ENCODE measurements at places on chromosomes 2 and 18. TPM values are rescaled to one million over a fixed set of nuclear protein-coding genes. Genes with fewer than 3 reads are reported as not detected.

DNA sequence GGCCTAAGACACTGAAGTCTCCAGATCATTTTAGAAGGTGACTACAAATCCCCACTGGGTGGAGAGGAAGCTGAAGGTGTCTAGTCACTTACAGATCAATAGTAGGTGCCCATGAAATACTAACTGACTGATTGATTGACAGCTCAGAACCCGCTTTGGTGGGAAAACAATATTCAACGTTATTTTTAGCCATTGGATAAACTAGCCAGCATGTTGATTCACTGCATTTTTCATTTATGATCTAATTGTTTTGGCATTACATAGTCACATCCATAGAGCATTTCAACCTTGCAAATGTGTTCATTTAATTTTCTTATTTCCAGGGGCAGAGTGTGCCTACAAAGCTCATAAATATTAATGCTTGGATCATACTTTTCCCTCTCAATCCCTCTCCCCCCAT is 162.3 kb downstream of the MREG start:
- no peak overlapping the region for H3K4me3 ChIP-seq
- DNase-seq = no peak
- no peak overlapping the region for H3K27ac ChIP-seq
- H3K36me3 ChIP-seq = peaks cover 3% of the 10 kb centered on the region
- H3K27me3 ChIP-seq = peaks cover 3% of the 10 kb centered on the region

DNA sequence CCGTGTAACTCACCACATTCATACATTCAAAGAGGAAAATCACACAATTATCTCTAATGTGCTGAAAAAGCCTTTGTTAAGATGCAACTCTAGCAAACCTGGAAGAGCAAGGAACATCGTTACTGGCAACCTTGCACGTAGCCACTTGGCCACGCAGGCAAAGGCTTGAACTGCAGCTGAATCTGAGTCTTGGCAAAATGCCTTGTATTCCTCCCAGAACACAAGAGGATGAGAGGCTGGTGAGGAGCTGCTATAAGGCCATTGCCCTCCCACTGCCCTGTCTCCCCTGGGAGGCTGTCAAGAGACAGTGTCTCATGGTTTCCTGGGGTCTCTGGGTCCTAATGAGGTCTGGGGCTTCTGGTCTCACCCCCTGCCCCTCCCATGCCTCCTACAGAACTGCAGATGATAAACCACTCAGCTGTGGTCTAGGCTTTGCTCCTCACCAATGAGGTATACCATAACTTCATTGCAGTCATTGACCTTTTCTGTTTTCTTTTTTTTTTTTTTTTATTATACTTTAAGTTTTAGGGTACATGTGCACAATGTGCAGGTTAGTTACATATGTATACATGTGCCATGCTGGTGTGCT is 141.4 kb downstream of the SPP2 start:
- H3K36me3 ChIP-seq = no peaks in the 10 kb centered on the region
- no peak overlapping the region for H3K27ac ChIP-seq
- H3K27me3 ChIP-seq = no peaks in the 10 kb centered on the region
- no peak for DNase-seq
- H3K4me3 ChIP-seq = no peak overlapping the region

- no peaks in the 10 kb centered on the region for H3K36me3 ChIP-seq
- H3K27me3 ChIP-seq = no peaks in the 10 kb centered on the region
- no peak for DNase-seq
- no peaks in the 10 kb centered on the region for H3K4me1 ChIP-seq
These were observed 714.7 kb downstream of the EPHA4 start for GRCh38 chr2:220857368-220857767.

DNA sequence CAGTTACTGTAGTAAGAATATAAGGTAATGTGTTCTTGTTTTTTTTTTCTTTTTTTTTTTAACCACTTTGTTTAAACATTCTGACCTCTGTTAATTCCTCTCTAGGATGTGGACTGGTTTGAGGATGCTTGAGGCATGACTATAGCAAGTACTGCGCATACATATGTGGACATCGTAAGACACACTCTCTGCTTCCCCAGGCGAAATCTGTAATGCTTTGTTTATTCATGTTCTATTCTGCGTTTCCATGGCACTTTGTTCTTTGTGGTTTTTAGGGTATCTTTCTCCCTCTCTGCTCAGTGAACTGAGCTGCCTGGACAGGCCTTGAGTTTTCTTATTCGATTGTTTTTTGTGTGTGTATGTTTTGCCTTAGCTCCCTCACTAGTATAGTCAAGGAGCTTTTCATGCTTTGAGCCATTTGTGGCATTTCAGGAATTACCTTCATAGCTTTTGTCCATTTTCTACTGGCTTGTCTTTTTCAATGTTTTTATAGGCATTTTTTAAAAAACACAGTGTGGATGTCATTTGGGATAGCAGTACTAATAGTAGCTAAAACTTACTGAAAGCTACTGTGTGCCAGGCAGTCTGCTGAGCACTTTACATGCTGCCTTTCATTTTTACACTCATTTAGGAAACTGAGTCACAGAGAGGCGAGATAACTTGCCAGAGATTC is 1.9 kb upstream of the SH3BP4 start:
- H3K4me1 ChIP-seq = peaks cover 29% of the 10 kb centered on the region
- no peak overlapping the region for H3K27ac ChIP-seq
- H3K4me3 ChIP-seq = peak overlapping the region; percentile 43

- H3K36me3 ChIP-seq = peaks cover 19% of the 10 kb centered on the region
These were observed 2.0 kb upstream of the TUBB6 start for GRCh38 chr18:12305930-12306629.

GRCh38 chr2:156385242-156385641 is 50.9 kb upstream of the GPD2 start:
- no peak overlapping the region for H3K27ac ChIP-seq
- no peak for DNase-seq
- no peaks in the 10 kb centered on the region for H3K4me1 ChIP-seq
- H3K27me3 ChIP-seq = no peaks in the 10 kb centered on the region
- H3K4me3 ChIP-seq = no peak overlapping the region

- peaks cover 5% of the 10 kb centered on the region for H3K4me1 ChIP-seq
- H3K4me3 ChIP-seq = no peak overlapping the region
- H3K27ac ChIP-seq = no peak overlapping the region
- no peaks in the 10 kb centered on the region for H3K36me3 ChIP-seq
- no peak for DNase-seq
These were observed 111.1 kb upstream of the B3GNT2 start for GRCh38 chr2:62084801-62085200.

Gene TRIB2
- total RNA-seq = 10.1 TPM

DNA sequence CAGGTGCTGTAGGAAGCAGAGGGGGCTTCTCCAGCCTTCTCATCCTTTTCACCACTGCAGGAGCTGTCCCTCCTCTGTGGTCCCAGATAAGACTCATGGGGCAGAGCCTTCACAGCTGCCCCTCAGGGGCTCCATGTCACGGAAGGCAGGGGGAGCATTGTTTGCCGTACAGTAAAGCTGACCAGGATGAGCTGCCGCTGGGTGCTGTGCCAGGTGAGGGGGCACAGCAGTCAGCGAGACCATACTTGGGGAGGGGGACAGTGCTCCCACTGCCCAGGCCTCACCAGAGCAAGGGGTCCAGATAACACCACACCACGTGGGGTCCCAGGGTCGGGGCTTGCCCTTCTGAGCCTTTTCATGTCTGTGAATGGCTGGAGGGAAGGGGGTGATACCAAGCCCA is 46.3 kb downstream of the PLEKHB2 start:
- H3K4me3 ChIP-seq = no peak overlapping the region
- H3K27ac ChIP-seq = no peak overlapping the region
- H3K4me1 ChIP-seq = peaks cover 6% of the 10 kb centered on the region
- H3K36me3 ChIP-seq = peaks cover 8% of the 10 kb centered on the region
- no peak for DNase-seq

- no peak overlapping the region for H3K27ac ChIP-seq
- DNase-seq = peak; percentile 69
- H3K4me1 ChIP-seq = peaks cover 5% of the 10 kb centered on the region
- H3K27me3 ChIP-seq = no peaks in the 10 kb centered on the region
- H3K4me3 ChIP-seq = no peak overlapping the region
These were observed 10.5 kb downstream of the CCDC93 start for GRCh38 chr2:118003396-118003824.

GRCh38 chr18:46315161-46315560 is 211.0 kb downstream of the HAUS1 start:
- H3K4me3 ChIP-seq = no peak overlapping the region
- no peak for DNase-seq
- H3K4me1 ChIP-seq = peaks cover 10% of the 10 kb centered on the region
- H3K27me3 ChIP-seq = peaks cover 7% of the 10 kb centered on the region
- no peaks in the 10 kb centered on the region for H3K36me3 ChIP-seq

Gene POTEC
- not detected for total RNA-seq

- no peak for DNase-seq
- no peak overlapping the region for H3K4me3 ChIP-seq
- no peaks in the 10 kb centered on the region for H3K27me3 ChIP-seq
- no peak overlapping the region for H3K27ac ChIP-seq
These were observed 134.9 kb downstream of the PTH2R start for GRCh38 chr2:208541461-208541988.

DNA sequence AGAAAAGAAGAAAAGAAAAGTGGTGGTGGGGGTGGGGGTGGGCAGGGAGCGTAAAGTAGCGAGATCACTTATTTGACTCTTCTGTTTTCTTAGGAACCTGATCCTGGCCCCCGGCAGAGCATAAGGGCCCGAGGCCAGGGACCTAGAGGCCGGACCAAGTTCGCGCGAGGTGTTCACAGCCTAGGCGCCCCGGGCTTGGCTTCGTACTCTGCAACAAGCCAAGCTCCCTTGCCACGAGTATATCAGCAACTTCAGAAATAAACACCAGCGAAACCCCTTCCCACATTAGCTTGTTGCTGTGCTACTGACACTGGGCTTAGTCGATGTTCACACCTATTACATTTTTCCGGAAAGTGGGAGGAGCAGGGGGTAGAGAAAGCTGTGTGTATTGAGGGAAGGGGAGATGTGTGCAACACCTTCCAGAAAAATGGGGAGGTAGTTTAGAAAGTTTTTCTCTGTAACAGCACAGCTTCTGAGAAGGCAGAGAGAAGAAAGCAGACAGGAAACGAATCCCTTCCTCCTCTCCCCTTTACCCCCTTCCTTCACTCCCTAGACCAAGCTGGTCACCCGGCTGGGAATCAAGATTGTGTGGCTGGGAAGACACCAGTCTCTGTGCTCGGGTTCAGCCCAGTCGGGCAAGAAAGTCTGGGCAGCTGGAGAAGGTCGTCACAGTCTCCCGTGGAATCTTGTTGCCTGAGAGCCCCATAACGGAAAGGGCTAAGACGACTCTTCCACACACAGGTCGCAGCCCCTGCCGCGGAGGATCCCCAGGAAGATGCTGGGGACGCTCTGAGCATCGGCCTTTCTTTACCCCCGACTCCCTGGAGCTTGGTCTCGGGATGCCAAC is 12.0 kb upstream of the SATB2 start:
- no peak overlapping the region for H3K4me3 ChIP-seq
- peaks cover 28% of the 10 kb centered on the region for H3K27me3 ChIP-seq
- H3K27ac ChIP-seq = no peak overlapping the region
- H3K36me3 ChIP-seq = no peaks in the 10 kb centered on the region
- H3K4me1 ChIP-seq = peaks cover 19% of the 10 kb centered on the region
- no peak for DNase-seq

Gene OTOS
- not detected for total RNA-seq

GRCh38 chr18:47756364-47757016 is 174.0 kb downstream of the SMAD2 start:
- no peaks in the 10 kb centered on the region for H3K4me1 ChIP-seq
- no peak overlapping the region for H3K4me3 ChIP-seq
- DNase-seq = peak; percentile 84
- H3K27ac ChIP-seq = no peak overlapping the region

DNA sequence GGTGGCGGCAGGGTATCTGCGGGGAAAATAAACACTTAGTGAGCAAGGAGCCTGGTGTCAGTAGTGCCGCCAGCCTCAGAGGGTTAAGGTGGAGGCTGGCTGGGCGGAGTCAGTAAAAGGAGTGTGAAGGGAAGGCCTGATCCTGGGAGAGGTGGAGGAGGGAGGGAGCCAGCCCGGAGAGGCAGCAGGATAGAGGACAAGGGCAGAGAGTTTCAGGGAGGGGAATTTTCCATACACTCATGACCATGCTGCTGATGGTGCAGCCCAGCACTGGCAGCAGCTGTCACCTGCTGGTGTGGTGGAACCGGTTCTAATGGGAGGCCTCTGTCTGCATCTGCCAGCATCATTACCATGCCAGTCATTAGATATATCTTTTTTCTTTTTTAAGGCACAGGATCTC is 2.0 kb upstream of the TEX44 start:
- no peak for DNase-seq
- H3K27me3 ChIP-seq = peaks cover 3% of the 10 kb centered on the region
- H3K4me3 ChIP-seq = no peak overlapping the region
- no peaks in the 10 kb centered on the region for H3K36me3 ChIP-seq
- no peak overlapping the region for H3K27ac ChIP-seq

Data from endothelial cell (in vitro differentiated cells).